ENCODE measurements at places on chromosomes 11 and 22.
A peak's percentile ranks its signal among the peaks of the same experiment; 100 is the strongest.

DNA sequence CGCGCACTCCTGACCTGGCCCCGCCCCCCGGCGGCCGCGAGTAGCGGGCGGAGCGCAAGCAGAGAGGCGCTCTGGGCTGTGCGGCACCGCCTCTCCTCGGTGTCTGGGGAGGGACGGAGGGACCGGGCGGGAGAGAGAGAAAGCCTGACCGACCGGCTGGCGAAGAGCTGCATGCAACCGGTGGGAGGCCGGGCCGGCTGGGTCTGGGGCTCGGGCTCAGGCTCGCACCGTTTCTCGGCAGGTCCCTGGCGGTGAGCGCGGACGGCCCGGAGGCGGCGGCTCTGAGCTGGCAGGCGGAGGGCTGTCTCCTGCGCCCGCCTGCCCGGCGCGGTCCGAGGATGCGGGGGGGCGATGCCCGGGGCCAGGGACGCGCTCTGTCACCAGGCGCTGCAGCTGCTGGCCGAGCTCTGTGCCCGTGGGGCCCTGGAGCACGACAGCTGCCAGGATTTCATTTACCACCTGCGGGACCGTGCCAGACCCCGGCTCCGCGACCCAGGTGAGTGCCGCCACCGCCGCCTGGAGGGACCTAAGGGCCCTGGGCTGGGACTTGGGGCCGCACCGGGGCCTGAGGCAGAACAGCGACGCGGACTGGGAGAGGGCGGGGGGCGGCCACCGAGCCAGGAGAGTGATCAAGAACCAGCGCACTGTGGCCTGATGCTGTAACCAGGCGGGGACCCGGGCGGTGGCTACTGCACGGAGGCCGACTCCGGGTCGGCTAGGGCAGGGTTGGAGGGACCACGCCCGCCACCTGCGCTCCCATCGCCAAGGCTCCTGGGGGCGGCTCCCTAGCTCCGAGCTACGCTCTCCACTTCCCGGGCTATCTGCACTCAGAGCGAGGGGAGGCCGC lies at the start of gene SYT9:
SYT9 (plus strand) TSS at position 69 of the 847 bp plus-strand sequence; CDS start at position 352, 283 bp downstream.
- DNase-seq, result peak; percentile 19

GRCh38 chr11:11577932-11578911 lies 43.6 kb downstream of the GALNT18 start:
- no peak for DNase-seq

DNA sequence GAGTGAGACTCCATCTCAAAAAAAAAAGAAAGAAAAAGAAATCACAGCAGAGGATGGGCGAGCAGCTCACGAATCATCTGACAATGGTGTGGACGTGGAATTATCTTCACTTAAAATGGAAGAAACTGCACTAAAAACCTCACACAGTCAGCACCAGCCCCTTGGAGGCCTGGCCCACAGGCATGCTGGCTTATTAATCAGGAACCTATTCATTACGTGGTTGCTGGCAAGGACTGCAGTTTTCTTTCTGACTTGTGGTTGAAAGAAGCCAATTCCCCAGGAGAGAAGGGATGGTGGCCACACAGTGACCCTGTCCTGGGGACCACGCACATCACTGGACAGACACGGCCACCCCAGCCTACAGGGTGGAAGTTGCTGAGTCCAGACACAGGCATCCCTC lies 401.1 kb downstream of the CTTN start:
- DNase-seq, result no peak

DNA sequence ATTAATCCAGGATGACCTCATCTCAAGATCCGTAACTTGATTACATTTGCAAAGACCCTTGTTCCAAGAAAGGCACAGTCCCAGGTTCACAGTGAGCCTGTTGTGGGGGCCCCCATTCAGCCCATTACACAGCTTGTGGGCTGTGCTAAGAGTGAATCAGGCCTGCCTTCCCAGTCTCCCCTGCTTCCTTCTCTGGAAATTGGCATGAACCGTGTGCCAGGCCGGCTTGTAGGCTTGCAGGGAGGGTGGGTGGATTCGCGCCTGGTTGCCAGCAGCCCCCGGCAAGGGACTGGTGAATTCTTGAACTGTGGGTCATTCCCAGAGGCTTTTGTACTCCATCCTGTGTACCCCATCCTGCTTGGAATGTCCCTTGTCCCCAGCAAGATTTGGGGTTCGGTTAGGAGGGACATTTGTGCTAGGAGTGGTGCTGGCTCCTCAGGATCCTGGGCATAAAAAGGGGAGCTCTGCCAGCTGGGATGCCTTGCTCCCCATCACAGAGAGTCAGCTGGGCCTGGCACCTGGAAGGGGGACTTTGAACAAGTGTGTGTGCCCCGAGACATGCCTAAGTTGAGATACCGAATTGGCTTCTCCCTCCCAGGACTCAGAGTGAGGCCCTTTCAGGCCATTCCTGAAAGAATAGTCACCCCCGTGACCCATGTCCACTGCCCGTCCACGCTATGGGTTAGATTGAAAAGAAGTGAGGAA lies 818.2 kb downstream of the BRD1 start:
- no peak for DNase-seq

DNA sequence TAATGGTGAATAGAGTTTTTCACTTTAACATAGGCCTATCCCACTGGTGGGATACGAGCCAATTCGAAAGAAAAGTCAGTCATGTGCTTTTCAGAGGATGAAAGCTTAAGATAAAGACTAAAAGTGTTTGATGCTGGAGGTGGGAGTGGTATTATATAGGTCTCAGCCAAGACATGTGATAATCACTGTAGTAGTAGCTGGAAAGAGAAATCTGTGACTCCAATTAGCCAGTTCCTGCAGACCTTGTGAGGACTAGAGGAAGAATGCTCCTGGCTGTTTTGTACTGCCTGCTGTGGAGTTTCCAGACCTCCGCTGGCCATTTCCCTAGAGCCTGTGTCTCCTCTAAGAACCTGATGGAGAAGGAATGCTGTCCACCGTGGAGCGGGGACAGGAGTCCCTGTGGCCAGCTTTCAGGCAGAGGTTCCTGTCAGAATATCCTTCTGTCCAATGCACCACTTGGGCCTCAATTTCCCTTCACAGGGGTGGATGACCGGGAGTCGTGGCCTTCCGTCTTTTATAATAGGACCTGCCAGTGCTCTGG lies at the start of gene TYR:
TYR (plus strand) TSS at position 185 of the 541 bp plus-strand sequence; CDS start at position 264, 79 bp downstream.
- DNase-seq, result no peak

- DNase-seq, result no peak
These were observed 47.0 kb upstream of the ADORA2A start for GRCh38 chr22:24380220-24380904.

DNA sequence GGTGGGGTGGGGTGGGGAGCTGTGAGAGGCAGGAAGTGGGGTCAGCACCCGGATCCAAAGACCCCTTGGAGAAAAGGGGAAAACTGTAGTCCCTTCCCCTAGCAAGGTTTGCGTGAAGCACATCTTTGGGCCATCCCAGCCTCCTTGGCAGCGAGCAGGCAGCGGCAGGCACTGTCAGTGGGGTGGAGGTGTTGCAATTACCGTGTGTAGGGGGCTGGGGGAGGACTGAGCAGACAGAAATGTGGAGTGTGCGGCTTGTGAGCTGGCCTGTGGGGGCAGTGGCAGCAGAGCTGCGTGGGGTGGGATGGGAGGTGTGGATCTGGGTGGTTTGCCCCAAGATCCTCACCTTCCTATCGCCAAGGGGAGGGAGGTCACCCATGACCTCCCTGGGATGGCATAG lies 16.4 kb downstream of the DAGLA start:
- DNase-seq, result no peak

DNA sequence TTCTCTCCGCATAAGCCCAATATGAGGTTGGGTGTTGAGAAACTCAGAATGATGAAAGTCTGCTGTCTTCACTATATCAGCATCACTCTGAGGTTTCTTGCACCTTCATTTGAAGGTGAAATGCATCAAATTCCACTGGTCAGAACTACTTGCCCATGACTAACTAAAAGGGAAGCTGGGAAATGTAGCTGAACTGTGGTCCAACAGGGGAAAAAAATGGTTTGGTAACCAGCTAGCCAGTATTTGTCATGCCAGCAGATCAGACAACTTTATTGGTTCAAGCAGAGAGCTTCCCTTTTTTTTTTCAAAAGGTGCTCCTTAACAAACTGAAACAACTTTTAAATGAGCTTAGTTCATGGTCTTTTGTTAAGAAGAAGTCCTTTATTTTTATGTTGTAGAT lies 14.2 kb upstream of the PIK3C2A start:
- no peak for DNase-seq

- DNase-seq, result no peak
These were observed 2.0 kb downstream of the SLC6A5 start for GRCh38 chr11:20601221-20601914.
